ENCODE measurements at places on chromosomes 12 and 14. TPM values are rescaled to one million over a fixed set of nuclear protein-coding genes. Genes with fewer than 3 reads are reported as not detected.
A peak's percentile ranks its signal among the peaks of the same experiment; 100 is the strongest.

- no peak for DNase-seq
These were observed 57.1 kb upstream of the SLCO1B1 start for GRCh38 chr12:21073822-21074460.

The RFX4 gene
- total RNA-seq: not detected

The NAV3 gene
- 17.0 TPM for total RNA-seq

DNA sequence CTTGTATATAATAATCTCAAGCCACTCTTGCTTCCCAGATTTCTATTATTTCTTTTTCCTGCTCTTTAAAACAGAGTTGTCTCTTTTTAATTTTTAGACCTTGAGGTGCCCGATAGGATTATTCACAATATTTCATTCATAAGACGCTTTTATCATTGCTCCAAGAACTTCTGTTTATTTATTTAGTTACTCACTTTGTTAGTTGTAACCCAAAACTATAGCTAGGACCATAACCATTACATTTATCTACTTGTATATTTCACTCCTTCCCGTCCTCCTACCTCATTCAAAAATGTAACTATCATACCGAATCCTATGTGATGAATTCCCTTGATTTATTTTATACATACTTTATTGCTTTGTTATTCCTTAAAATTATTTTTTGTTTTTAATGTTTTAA lies 7.1 kb downstream of the EIF2S3B start:
- no peak for DNase-seq

The ARHGAP9 gene
- total RNA-seq: 1.1 TPM

GRCh38 chr14:30211326-30211725 lies 283.7 kb upstream of the PRKD1 start:
- DNase-seq: no peak

GRCh38 chr12:57604992-57605810 lies 577 bp downstream of the DTX3 start:
- no peak for DNase-seq

GRCh38 chr12:57142727-57143126 lies 4.7 kb downstream of the LRP1-AS start:
- no peak for DNase-seq

The GYS2 gene
- total RNA-seq: not detected

- no peak for DNase-seq
These were observed 17.4 kb downstream of the TIMELESS start for GRCh38 chr12:56431850-56432249.

The CCDC175 gene
- total RNA-seq: not detected

DNA sequence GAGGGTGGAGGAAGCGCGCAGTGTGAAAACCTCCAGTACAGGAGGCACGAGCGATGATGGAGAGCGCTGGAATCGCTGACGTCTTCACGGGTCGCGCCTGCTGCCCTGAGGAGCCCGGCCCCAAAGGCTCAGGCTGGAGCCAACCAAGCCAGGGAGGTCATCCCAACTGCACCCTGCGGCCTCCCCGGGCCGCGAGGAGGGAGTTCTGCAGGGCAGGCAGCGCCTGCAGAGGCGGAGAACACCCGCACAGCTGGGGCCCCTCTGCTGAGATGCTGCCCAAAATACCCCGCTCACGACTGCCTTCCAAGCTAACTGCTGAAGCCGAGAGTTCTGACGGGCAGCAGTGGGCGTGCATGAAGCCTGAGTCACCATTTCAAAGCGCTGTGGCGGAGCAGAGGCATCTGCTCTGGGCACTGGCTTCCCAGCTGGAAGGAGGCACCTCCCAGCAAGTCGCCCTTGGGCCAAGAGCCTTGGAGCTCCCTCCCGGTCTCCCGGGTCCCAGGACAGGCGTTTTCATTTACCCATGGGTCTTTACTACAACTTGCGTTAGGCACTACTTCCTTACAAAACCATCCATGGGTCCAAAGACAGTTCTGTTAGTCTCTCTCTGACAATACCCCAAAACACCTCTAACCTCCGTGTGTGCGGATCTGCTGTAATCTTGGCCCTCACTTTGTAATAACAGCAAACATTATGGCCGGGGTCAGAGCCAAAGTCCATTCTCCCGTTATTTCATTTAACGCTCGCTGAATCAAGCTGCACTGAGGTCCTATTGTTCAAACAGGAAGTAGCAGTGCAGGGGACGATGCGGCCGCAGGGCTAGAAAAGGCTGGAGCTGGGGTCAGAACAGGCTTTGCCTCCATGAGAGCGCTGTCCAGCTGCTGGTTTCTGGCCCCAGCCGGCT lies 60.1 kb upstream of the RIMBP2 start:
- DNase-seq: peak; percentile 51

The LRRC10 gene
- total RNA-seq: not detected

GRCh38 chr12:41795910-41796309 lies 348.8 kb downstream of the GXYLT1 start:
- no peak for DNase-seq

GRCh38 chr12:93325855-93326254 lies 51.9 kb upstream of the NUDT4 start:
- DNase-seq: peak; percentile 79

DNA sequence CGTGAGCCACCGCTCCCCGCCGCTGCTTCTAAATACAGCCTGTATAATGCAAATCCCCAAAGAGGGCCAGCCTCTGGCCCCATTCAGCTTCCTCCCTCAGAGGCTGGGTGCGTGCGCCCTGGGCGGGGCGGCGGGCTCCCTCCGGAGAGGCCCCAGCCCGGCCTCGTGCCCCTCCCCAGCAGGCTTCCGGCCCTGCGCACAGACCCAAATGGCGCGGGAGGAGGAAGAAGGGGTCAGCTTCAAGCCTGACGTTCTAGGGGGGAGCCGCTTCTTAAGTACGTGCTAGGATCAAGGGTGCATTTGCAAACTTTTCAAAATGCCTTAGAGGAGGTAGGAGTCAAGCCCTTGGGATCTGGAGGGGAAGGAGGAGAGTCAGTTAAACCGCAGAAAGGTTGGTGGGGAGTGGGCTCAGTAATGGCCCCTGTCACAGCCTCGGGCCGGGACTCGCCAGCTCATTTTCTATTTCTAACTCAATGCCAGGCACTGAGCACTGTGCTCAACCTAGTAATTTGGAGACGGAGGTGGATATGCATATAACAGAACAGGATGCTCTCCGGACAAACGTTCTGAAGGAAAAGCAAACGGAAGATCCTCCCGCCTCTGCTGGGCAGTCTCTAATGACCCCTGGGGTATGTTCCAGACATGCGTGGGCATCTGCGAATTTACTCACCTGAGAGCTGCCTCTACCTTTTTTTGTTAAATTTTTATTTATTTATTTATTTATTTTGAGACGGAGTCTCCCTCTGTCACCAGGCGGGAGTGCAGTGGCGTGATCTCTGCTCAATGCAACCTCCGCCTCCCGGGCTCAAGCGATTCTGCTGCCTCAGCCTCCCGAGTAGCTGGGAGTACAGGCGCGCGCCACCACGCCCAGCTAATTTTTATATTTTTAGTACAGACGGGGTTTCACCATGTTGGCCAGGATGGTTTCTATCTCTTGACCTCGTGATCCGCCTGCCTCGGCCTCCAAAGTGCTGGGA lies 32.3 kb downstream of the NINJ2 start:
- no peak for DNase-seq

DNA sequence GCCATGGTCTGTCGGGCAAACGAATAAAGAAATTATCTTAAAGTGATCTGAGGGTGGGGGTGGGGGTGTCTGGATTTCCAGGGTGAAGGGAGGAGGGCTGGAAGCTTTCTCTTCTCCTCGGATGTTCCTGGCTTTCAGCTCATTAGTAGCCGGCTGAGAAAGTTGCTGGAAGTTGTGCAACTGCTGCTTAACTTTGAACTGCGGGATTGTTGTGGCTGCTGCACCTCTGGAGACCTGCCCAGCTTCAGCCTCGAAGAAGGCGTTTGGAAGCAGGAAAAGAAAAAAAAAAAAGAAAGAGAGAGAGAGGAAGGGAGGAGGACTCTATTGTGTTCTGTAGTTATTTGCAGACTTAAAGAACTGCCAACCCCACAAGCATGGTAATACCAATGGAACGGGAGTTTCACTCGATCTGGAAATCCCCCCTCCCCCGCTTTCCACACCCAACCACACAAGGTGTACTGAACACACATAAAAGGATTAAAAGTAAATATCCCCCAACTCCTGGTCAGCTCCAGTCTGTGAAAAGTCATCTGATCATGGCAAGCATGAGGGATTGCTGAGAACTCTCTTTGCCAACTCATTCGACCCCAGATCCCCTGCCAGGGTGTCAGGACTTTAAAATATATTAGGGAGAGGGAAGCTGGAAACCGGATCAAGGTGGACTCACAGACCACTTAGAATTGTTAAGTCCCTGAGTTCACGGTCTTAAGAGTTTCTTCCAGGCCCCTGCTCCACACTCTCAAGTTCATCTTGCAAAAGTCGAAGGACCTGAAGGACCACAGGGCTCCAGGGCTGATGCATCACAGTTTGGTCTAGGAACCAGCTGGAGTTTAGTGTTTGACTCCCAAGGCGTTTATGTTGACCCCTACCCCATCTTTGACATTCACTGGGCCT lies at the start of gene RASSF9:
Gene RASSF9, minus strand, starts transcription at position 213 of the 894 bp plus-strand sequence. Its CDS starts 208 bp downstream, at position 5.
- DNase-seq: peak; percentile 77

DNA sequence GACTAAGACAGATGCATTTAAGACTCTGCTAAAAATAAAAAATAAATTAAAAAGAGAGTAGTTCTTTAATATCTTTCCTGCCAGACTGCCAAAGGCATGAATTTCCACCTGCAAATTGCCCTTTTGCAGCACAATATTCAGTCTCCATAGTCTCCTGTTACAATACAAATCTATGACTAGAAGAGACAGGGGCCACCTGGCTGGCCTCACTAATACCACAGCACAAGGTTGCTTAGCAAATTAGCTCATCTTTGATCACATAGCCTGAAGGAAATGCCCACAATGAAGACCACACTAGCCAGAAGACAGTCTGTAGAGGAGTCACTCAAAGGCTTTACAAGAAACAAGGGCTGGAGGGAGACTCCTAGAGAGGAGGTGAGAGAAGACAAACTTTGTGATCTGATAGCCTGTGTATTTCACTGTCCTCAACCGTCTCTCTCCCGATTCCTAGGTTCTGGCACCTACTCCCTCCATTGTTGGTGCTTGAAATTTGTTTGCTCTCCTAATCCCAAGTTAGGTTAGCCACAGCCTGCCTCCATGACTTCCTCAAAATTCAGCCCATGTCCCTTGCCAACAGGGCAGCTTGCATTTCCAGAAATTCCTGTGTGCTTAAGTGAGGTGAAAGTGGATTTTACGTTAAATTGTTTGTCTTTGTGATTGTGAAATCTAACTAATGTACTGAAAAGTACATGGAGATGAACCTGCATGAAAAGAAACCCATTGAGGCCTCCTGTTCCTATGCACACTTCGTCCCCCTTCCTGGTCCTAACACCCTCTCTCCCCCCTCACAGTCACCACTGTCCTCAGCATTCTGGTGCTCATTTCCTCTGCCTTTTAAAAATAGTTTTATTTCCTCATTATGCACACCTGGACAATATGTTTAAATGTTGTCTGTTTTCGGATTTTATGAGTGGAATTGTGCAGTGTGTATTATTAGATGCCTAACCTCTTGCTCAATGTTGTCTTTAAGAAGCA lies 88.7 kb upstream of the PLXNC1 start:
- no peak for DNase-seq

DNA sequence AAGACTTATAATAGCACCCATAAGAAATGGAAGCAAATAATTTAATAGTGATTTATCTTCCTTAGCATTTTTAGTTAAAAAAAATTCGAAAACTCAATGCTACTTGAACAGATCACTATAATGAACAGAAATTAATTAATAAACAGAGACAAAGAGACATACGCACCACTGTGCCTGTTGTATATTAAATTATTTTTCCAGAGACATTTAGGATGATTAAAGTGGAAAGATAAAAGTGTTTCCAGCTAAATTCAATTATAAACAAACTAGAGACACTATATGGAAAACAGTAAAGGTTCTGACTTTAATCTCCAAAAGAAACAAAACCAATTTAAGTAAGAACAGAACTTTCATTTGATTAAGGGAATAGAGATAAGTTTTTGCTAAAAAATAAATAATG lies 3.4 kb downstream of the HIGD1C start:
- no peak for DNase-seq

Measured in kidney epithelial cell (primary cell).